ENCODE measurements at places on chromosomes 12 and 14.

GRCh38 chr12:14849661-14850060 is 6.3 kb upstream of the ART4 start:
- peak; percentile 55 for DNase-seq

DNA sequence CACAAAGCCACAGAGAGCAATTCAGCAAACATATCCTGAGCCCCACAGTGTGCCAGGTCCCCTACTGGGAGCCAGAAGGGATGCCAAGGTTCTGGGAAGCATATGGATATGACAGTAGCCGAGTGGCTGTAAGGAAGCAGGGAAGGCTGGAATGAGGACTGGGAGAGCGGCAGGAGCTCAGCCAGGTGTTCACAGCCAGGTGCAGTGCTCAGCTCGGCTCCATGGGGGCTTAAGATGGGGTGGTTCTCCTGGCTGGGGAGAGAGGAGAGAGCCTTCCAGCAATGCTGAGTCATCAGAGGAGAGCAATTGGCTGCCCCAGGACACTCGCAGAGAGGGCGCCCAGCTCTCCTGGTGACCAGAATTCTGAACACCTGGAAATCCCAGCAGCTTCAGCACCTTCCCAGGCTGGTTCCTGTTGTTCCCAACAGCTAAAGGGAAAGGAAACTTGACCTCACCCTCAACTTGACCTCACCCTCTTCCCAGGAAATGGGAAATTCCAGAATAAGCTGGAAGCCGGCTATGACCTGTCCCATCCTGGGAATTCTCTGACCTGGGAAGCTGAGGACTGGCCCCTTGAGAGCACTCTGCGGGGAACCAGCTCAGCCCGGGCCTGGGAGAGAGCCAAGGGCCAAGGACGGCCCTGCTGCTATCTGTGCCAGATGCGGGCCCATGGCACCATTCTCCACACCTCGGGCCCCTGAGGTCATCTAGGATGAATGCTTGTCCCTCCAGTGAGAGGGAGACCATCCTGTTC is 34.6 kb downstream of the SLC6A12 start:
- no peak for DNase-seq

- no peak for DNase-seq
Observed at GRCh38 chr14:56805992-56806727, 4.1 kb downstream of the OTX2 start.

GRCh38 chr12:5094551-5094950 is 50.9 kb downstream of the KCNA5 start:
- DNase-seq, result no peak

GRCh38 chr12:114392909-114393308 is 13.0 kb downstream of the TBX5 start:
- DNase-seq, result no peak

GRCh38 chr12:51383269-51383905 is 7.8 kb downstream of the GALNT6 start:
- no peak for DNase-seq

DNA sequence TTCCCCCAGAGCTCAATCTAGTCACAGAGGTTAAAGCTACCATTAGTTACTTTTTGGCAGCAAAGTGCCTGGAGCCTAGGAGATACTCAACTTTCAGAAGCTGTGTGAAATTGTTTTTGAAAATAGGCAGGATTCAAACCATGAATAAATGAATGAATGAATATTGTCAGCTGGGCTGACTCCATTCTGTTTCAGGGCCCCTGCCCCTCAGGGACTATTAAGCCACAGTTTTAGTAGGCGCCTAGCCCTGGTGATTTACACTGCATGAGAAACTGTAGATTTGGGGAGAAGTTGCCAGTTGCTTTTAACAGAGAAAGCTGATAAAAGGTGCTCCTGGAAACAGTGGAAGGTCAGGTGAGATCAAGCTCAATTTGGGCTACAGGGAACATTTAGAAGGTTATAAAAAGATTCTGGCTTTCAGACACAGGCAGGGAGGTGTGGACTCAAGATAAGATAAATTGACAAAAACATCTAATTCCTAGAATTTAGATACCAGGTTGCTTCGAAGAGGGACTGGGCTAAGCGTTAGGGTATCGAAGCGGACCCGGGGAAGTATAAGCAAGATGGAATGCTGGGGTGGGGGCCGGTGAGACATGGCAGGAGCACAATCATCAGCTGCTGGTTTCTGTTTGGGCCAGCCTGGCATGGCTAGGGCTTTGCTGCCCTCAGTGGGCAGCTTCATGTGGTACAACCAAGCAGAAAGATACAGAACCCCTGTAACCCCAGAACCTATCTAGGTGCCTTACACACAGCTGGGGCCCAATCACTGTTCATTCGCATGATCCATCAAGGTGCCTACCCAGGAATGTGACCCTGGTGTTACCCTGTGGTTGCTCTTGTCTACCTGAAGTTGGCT is 14.9 kb upstream of the CELA1 start:
- DNase-seq, result no peak

DNA sequence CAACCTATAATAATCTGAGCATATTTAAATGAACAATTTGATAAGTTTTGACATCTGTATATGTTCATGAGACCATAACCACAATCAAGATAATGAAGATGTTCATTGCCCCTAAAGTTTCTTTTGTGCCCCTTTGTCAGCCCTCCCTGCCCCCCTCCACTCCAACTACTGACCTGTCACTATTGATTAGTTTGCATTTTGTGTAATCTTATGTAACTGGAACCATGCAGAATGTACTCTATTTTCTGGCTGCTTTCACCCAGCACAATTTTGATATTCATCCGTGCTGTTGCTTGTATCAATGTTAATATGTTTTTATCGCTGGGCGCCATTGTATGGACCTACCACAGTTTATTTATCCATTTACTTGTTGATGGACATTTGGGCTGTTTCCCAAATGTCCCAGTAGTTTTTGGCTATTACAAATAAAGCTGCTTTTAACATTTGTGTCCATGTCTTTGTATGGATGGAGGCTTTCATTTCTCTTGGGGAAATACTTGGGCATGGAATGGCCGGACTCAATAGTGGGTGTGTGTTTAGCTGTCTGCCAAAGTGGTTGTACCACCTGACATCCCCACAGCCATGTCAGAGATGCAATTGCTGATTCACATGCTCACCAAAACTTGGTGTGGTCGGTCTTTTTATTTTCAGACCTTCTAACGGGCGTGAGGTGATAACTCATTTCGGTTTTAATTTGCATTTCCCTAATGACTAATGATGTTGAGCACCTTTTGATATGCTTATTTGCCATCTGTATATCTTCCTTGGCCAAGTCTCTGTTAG is 38.9 kb downstream of the EML1 start:
- no peak for DNase-seq

DNA sequence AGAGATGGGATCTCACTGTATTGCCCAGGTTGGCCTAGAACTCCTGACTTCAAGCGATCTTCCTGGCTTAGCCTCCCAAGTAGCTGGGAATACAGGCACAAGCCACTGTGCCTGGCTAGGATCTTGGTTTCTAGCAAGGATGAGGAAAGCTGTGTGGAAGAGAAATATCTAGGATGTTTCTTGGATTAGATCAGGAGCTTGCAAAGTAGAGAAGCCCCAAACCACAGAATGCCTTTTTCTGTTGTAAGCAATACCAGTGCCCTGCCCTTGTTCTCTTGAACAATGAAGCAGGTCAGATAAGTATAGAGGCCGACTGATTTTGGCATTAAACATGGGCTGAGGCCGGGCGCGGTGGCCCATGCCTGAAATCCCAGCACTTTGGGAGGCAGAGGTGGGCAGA is 44.3 kb upstream of the STRN3 start:
- DNase-seq, result peak; percentile 74

- no peak for DNase-seq
Observed at GRCh38 chr12:88833641-88834116, 253.4 kb upstream of the KITLG start.

- no peak for DNase-seq
Observed at GRCh38 chr12:96201272-96202227, 7.4 kb downstream of the ELK3 start.

DNA sequence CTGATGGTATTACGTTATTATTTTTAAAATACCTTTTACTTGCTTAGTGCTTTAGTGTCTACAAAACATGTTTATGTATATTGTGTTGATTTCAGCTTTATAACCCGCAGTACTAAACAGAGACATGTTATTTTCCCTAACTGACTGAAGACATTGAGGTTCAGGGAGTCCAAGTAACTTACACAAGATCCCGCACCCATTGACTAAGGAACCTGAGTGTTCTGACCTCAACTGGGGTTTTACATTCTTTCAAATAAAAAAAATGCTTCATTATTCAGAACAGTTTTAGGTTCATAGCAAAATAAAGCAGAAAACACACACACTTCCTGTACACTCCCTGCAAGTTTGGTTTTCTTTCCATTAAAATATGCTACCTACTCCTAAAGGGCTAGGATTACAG is 60.4 kb upstream of the METAP2 start:
- peak; percentile 43 for DNase-seq

- no peak for DNase-seq
Observed at GRCh38 chr14:77917491-77918201, 117.7 kb downstream of the ADCK1 start.

- DNase-seq, result no peak
Observed at GRCh38 chr12:57479376-57480115, at the start of gene ARHGAP9. ARHGAP9 (minus strand) TSS chr12:57479866; CDS start chr12:57479406, 460 bp downstream.

DNA sequence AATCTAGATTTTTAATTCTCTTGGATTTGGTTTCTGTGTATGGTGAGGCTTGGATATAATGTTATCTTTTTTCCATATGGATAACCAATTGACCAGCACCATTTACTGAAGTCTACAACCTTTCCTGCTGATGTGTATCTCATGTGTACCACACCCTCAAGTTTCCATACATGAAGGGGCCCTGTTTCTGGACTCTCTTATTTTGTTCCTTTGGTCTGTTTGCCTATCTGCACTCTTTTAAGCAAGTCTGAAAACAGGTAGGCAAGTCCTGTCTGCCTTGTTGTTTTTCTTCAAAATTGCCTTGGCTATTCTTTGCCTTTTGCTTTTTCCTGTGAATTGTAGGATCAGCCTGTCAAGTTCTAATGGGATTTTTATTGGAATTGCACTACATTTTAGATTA is 44.6 kb downstream of the MAX start:
- no peak for DNase-seq

GRCh38 chr14:68548194-68549076 is 244.4 kb downstream of the ZFP36L1 start:
- peak; percentile 99 for DNase-seq

DNA sequence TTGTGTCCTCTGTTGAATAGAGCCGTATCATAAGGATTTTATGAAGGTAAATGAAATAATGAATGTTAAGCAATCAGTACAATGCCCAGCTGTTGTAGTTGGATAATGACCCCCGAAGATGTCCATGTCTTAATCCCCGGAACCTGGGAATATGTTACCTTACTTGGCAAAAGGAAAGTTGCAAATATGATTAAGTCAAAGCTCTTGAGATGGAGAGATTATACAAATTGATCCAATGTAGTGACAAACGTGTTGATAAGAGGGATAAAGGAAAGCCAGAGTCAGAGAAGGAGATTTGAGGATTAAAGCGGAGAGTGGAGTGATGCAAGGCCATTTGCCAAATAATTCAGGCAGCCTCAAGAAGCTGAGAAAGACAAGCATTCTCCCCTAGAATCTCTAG is 19.2 kb upstream of the MGAT4C start:
- no peak for DNase-seq

DNA sequence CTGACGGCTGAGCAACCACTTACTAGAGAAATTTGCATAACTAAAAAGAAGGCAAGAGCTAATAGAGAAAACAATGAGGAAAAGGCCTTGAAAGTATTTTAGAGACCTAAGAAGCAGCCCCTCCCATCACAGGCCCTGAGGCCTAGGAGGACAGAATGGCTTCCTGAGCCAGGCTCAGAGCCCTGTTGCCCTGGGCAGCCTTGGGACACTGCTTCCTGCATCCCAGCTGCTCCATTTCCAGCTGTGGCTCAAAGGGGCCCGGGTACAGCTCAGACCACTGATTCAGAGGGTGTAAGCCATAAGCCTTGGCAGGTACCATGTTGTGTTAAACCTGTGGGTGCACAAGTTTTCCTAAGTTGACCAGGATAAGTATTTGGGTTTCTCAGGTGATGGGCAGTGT is 181.4 kb downstream of the TRHDE start:
- no peak for DNase-seq

- no peak for DNase-seq
Observed at GRCh38 chr12:106947461-106947860, 8.2 kb upstream of the TMEM263 start.

GRCh38 chr14:95389471-95390011 is 69.8 kb upstream of the CLMN start:
- peak; percentile 96 for DNase-seq

DNA sequence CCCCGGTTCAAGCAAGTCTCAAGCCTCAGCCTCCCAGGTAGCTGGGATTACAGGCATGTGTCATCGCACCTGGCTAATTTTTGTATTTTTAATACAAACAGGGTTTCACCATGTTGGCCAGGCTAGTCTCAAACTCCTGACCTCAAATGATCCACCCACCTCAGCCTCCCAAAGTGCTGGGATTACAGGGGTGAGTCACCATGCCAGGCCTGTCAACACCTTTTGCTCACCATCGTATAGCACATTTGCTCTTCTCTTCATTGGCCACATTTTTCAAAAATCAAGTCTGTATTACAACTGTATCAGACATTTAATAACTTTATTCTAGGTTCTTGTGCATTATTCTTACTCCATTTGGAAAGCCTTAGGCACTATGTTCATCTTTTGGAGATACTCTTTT is 50.3 kb downstream of the BCAT1 start:
- DNase-seq, result peak; percentile 69

GRCh38 chr14:99603471-99604277 is at the start of gene CCDC85C:
CCDC85C (minus strand) TSS chr14:99604207; CDS start chr14:99603959, 248 bp downstream.
- peak; percentile 17 for DNase-seq

DNA sequence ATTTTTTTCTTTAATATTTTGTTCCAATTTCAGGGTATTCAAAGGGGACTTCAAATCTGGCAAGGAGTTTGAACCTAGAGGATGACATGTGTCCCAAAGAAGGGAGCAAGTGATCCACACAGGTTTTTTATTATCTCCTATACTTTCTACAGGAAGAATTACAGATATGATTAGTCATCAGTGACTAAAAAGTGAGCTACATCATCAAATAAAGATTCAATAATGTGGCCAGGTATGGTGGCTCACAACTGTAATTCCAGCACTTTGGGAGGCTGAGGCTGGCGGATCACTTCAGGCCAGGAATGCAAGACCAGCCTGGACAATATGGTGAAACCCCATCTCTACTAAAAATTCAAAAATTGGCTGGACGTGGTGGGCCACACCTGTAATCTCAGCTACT is 24.2 kb downstream of the GLT8D2 start:
- DNase-seq, result no peak

DNA sequence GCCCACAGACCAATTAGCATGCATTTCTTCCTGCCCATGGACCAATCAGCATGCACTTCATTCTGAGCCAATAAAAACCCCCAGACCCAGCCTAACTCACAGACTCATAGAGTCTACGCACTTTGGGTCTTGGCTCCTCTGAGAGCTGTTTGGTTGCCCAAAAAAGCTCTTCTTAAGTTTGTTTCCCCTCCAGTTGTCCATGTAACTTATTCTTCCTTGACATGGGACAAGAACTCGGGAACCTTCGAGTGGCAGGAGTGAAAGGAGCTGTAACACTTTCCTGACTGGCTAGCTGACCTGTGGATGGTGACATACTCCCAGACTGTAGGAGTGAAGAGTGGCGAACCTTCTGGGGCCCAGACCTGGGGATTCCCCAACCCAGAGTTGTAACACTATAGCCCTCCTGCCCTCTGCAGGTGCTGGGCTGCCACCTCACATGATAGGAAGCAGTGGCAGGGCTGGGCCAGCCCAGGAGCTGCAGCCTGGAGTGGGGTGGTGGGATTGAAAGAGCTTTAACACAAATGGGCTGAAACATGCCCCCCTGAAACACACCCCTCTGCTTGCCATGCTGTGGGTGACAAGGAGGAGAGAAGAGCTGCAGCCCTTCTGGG is 4.4 kb upstream of the BTBD7 start:
- DNase-seq, result no peak

GRCh38 chr14:54138024-54138353 is 181.4 kb upstream of the BMP4 start:
- DNase-seq, result no peak

GRCh38 chr14:88468406-88468805 is 82.9 kb downstream of the SPATA7 start:
- peak; percentile 37 for DNase-seq

Measured in fibroblast of mammary gland (primary cell).